ENCODE measurements at places on chromosomes 7 and 10.

DNA sequence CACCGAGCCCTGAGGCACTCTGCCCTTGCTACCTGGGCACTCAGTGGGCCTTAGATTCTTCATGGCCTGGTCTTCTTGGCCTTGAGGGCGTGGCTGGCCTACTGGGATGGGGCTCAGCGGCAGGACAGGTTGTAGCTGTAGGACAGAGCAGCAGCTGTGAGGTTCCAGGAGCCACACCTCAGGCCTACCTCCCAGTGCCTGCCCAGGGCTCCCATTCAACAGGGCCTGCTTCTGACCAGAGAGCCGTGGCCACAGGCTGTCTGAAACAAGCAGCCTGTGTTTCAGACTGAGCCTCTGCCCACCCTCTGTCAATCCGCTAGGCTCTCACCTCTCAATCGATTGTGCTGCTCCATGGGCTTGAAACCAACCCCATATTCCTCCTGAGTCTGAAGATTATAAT lies 928.0 kb upstream of the ZNF722 start:
- H3K36me3 ChIP-seq = no peaks in the 10 kb centered on the region
- H3K27ac ChIP-seq = no peak overlapping the region
- DNase-seq = no peak
- no peaks in the 10 kb centered on the region for H3K4me1 ChIP-seq
- H3K4me3 ChIP-seq = no peak overlapping the region

- H3K4me1 ChIP-seq = peaks cover 3% of the 10 kb centered on the region
- H3K27ac ChIP-seq = no peak overlapping the region
- H3K36me3 ChIP-seq = no peaks in the 10 kb centered on the region
- H3K4me3 ChIP-seq = no peak overlapping the region
These were observed 46.0 kb upstream of the TCF7L2 start for GRCh38 chr10:112904000-112904399.

GRCh38 chr10:124287071-124287685 lies 131.5 kb downstream of the OAT start:
- DNase-seq = no peak
- H3K27ac ChIP-seq = no peak overlapping the region
- no peaks in the 10 kb centered on the region for H3K36me3 ChIP-seq
- H3K27me3 ChIP-seq = no peaks in the 10 kb centered on the region
- no peaks in the 10 kb centered on the region for H3K4me1 ChIP-seq
- no peak overlapping the region for H3K4me3 ChIP-seq

DNA sequence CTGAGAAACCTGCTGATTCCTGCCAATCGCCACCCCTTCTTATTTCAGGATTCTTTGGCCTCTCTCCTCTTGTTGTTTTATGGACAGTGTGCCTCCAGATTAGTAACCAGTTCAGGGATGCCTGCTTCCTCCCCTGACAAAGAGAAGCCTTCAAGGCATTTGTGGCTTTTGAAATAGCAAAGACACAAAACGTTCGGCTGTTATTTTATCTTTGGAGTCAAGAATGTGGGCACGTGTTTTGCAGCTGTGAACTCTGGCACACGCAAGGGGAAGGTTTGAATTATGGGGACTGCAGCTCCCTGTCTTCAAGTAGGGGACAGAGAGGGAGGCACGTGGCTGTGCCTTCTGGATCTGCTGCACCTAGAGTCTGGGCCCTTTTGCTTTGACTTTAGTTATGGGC lies 157.9 kb upstream of the GRB10 start:
- H3K27ac ChIP-seq = no peak overlapping the region
- H3K4me3 ChIP-seq = no peak overlapping the region
- H3K27me3 ChIP-seq = no peaks in the 10 kb centered on the region
- no peak for DNase-seq
- no peaks in the 10 kb centered on the region for H3K4me1 ChIP-seq

GRCh38 chr10:22624287-22624738 lies 90.1 kb downstream of the PIP4K2A start:
- no peaks in the 10 kb centered on the region for H3K27me3 ChIP-seq
- no peaks in the 10 kb centered on the region for H3K36me3 ChIP-seq
- no peak overlapping the region for H3K4me3 ChIP-seq
- no peak overlapping the region for H3K27ac ChIP-seq
- DNase-seq = no peak

GRCh38 chr7:22591271-22591670 lies 91.3 kb upstream of the STEAP1B start:
- no peaks in the 10 kb centered on the region for H3K27me3 ChIP-seq
- no peak overlapping the region for H3K4me3 ChIP-seq
- peaks cover 3% of the 10 kb centered on the region for H3K4me1 ChIP-seq
- no peaks in the 10 kb centered on the region for H3K36me3 ChIP-seq

DNA sequence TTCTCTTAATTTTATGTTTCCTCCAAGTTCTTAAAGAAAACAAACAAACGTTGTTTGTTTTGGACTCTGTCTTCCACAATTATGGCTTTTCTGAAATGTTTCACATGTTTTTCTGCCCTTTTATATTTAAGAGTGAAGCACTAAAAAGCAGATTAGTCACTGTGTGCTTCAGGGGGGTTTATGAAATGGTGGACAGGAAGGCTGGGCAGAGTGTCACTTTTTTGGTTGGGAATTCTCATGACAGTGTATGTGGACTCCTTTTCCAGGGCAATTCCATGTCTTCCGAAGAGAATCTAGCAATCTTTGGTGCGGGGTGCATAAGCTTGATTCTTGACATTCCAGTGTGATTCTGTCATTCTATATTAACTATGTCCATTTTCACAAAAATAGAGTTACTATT lies 669.4 kb downstream of the PARD3 start:
- no peak overlapping the region for H3K4me3 ChIP-seq
- no peak for DNase-seq
- H3K36me3 ChIP-seq = no peaks in the 10 kb centered on the region
- H3K27ac ChIP-seq = no peak overlapping the region
- no peaks in the 10 kb centered on the region for H3K27me3 ChIP-seq
- no peaks in the 10 kb centered on the region for H3K4me1 ChIP-seq

- no peaks in the 10 kb centered on the region for H3K36me3 ChIP-seq
- H3K4me3 ChIP-seq = no peak overlapping the region
- no peak overlapping the region for H3K27ac ChIP-seq
- no peaks in the 10 kb centered on the region for H3K4me1 ChIP-seq
- DNase-seq = no peak
These were observed 207.9 kb downstream of the PAXIP1 start for GRCh38 chr7:154795014-154795413.

DNA sequence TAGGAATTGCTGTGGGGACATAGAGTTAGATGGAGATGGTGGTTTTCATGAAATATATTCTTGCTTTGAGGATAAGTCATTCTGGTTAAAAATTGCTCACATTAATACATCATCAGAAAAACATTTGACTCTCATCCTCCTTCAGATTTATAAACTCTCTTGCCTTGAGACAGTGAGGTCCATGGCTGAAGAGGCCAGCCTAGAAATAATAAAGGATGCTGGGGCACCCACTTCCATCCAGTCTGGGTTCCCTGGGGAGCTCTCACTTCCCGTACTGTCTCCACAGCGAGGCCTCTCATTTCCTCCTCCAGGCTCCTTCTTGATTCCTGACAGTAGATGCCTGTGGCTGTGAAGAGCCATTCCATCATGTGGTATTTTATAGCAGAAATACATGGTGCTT lies 73.3 kb upstream of the PRKG1 start:
- H3K36me3 ChIP-seq = no peaks in the 10 kb centered on the region
- H3K27me3 ChIP-seq = no peaks in the 10 kb centered on the region
- H3K4me1 ChIP-seq = no peaks in the 10 kb centered on the region

GRCh38 chr10:123807444-123808035 lies 84.1 kb downstream of the CPXM2 start:
- no peaks in the 10 kb centered on the region for H3K27me3 ChIP-seq
- DNase-seq = no peak
- H3K4me3 ChIP-seq = no peak overlapping the region
- no peak overlapping the region for H3K27ac ChIP-seq

DNA sequence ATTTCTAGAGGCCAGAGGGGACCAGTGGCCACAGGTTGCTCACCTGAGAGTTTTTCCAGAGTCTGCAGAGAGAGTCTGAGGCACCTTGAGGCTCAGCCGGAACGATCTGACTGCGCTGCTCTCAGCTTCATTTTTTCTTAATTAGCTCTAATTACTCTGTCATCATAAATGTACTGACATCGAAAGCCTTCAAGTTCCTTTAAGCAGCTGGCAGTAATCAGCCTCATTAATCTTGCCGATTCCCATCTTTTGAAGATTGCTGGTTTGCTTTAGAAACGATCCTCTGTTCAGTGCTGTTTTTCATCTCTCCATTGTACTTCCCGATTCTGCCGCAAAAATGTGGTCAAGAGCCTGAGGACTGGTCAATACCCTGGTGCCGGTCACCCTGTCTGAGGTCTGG lies 454.7 kb downstream of the TYW1 start:
- no peaks in the 10 kb centered on the region for H3K4me1 ChIP-seq
- no peak overlapping the region for H3K27ac ChIP-seq
- no peaks in the 10 kb centered on the region for H3K36me3 ChIP-seq
- no peak for DNase-seq
- H3K27me3 ChIP-seq = no peaks in the 10 kb centered on the region
- H3K4me3 ChIP-seq = no peak overlapping the region

GRCh38 chr10:79071396-79071923 lies 2.7 kb downstream of the ZMIZ1 start:
- H3K4me3 ChIP-seq = peak overlapping the region; percentile 87
- peaks cover 17% of the 10 kb centered on the region for H3K4me1 ChIP-seq
- DNase-seq = no peak
- no peak overlapping the region for H3K27ac ChIP-seq
- H3K36me3 ChIP-seq = no peaks in the 10 kb centered on the region

GRCh38 chr7:116028787-116029186 lies 1.8 kb downstream of the TFEC start:
- no peaks in the 10 kb centered on the region for H3K27me3 ChIP-seq
- no peak for DNase-seq
- no peaks in the 10 kb centered on the region for H3K36me3 ChIP-seq
- no peaks in the 10 kb centered on the region for H3K4me1 ChIP-seq
- H3K27ac ChIP-seq = no peak overlapping the region
- no peak overlapping the region for H3K4me3 ChIP-seq

GRCh38 chr10:11687357-11687771 lies 54.8 kb upstream of the ECHDC3 start:
- H3K4me1 ChIP-seq = peaks cover 2% of the 10 kb centered on the region
- DNase-seq = no peak
- no peaks in the 10 kb centered on the region for H3K36me3 ChIP-seq

GRCh38 chr7:70907259-70908247 lies 224.4 kb upstream of the GALNT17 start:
- H3K36me3 ChIP-seq = no peaks in the 10 kb centered on the region
- no peak overlapping the region for H3K27ac ChIP-seq
- H3K4me3 ChIP-seq = no peak overlapping the region
- peaks cover 1% of the 10 kb centered on the region for H3K4me1 ChIP-seq
- no peaks in the 10 kb centered on the region for H3K27me3 ChIP-seq

DNA sequence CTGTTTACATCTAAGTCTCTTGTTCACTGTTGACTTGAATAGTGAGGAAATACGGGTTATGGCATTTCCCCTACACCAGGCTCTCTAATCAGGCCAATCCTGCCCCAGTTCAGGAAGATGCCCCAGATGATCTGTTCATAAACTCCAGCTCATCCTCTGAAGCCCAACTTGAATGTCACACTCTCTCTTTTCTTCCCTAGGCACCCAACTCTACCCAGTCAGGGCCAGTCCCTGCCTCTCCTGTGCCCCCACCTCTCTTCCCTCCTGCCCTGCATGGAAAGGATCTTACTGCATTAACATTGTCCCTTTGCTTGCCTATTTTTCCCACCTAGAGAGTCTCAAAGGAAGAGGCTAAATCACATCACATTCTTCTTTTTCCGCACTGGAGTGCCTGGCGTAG lies 10.6 kb upstream of the TRPV6 start:
- H3K27me3 ChIP-seq = no peaks in the 10 kb centered on the region
- DNase-seq = no peak
- no peak overlapping the region for H3K4me3 ChIP-seq
- no peaks in the 10 kb centered on the region for H3K4me1 ChIP-seq
- H3K27ac ChIP-seq = no peak overlapping the region

DNA sequence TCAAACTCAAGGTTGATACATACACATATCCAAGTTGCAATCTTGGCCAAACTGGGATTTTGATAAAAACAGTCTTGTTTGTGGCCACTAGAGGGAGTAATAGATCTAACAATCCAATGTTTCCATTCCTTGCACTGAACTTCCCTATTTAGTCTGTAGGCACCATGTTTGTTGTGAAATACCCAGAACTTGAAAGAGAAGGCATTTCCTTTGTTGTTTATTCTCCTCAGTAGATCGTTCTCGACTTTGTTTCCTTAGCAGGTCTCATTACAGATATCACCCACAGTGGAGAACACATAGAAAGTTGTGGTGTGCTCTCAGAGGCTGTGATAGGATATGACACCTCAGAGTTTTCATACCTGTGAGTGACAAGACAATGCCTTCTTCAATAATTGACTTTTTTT lies 70.3 kb upstream of the MXI1 start:
- H3K36me3 ChIP-seq = no peaks in the 10 kb centered on the region
- DNase-seq = peak; percentile 27
- H3K27me3 ChIP-seq = no peaks in the 10 kb centered on the region
- no peak overlapping the region for H3K4me3 ChIP-seq
- no peak overlapping the region for H3K27ac ChIP-seq

DNA sequence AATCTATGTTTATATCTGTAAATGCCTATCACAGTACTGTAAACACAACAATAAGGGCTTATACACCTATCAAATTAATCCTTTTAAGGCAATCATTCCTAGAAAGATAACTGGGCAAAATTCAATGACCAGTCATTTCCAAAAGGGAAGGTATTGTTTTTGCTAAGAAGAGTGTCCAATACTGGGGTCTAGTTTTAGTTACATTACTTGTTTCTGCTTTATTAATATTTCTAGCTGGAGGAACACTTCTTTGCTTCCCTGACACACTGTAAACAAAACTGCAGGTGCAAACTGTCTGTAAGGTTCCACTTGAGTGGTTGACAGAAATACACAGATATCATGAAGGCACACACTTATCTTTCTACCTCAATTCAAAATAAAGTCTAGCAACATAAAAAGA lies 84.2 kb upstream of the FAM133B start:
- H3K36me3 ChIP-seq = no peaks in the 10 kb centered on the region
- H3K27ac ChIP-seq = no peak overlapping the region
- H3K4me1 ChIP-seq = no peaks in the 10 kb centered on the region
- H3K27me3 ChIP-seq = no peaks in the 10 kb centered on the region

DNA sequence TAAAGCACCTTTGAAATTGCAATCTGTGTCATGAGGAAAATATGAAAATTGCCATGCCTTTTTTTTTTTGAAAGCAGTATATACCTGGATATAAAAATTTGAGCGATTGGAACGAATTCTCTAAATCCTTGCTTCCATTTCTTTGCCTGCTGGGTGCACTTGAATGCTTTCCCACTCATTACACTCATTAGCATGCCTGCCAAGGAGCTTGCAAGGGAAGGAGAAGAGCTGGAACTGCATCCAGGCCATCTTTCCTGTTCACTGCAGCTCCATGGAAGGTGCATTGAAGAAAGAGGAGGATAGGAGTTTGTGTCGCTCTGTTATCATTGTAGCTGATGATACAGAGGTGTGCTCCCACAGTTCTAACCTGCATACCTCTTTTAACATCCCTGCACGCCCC lies 102.4 kb upstream of the GJD4 start:
- DNase-seq = no peak
- peaks cover 2% of the 10 kb centered on the region for H3K4me1 ChIP-seq
- no peaks in the 10 kb centered on the region for H3K36me3 ChIP-seq
- no peaks in the 10 kb centered on the region for H3K27me3 ChIP-seq

DNA sequence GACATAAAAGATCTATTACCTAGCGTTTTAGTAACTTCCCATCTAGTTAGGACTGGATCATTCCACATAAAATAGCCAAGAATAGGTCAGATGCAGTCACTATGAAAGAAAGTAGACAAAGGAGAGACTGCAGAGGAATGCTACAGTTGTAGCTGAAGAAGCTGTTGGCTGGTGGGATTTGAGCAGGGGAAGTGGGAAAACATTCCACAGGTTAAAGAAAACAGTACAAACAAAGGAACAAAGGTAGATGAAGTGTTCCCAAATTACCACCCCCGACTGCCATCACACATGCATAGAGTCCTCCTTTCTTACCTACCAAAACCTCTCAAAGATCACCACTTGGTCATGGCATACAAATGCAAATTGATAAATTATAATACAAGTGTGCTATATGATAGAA lies 41.8 kb downstream of the DLD start:
- DNase-seq = peak; percentile 71
- no peaks in the 10 kb centered on the region for H3K27me3 ChIP-seq
- no peak overlapping the region for H3K27ac ChIP-seq
